Activated T-cell treated with anti-CD3 and anti-CD28 coated beads, Interleukin-2, amount 50 U/mL, for 24 hours (primary cell): ENCODE measurements at places on chromosomes 4 and X.
A peak's percentile ranks its signal among the peaks of the same experiment; 100 is the strongest.

GRCh38 chr4:141654098-141654497 lies 17.7 kb downstream of the IL15 start:
- no peak for DNase-seq

DNA sequence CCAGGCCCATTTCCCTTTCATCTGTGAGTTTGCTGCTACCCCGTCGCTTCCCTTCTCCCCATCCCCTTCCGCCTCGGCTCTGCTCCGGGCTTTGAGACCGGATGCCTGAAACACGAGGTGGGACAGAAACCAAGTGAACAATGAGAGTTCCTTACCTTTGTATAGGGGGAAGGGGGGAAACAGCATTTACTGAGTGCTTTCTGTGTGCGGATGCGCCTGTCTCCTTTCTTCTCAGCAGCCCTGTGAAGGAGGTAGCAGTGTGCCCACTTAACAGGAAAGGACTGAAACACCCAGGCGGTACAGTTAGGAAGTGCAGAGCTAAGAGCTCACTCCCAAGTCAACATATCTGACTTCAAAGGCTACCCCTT lies 43.2 kb upstream of the TMSB15B start:
- no peak for DNase-seq

GRCh38 chr4:44914223-44914622 lies 187.9 kb upstream of the GNPDA2 start:
- DNase-seq = no peak

GRCh38 chr4:176840166-176840565 lies 47.4 kb upstream of the VEGFC start:
- no peak for DNase-seq

- no peak for DNase-seq
These were observed 20.4 kb upstream of the TRIM60 start for GRCh38 chr4:165011403-165011802.

DNA sequence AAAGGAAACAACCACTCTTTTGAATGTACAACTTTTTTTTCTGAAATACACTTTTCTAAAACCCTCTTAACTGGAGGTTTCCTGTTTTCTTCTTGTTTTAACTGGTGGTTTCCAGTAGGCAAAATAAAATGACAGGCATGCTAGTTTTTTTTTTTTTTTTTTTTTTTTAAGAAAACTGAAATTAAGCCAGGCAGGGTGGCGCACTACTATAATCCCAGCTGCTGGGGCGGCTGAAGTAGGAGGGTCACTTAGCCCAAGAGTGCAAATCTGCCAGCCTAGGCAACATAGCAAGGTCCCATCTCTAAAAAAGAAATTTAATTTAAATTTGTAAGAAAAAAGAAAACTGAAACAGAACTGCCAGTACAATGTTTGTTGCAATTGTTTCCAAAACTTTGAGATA lies 44.0 kb downstream of the TMEM144 start:
- no peak for DNase-seq

GRCh38 chr4:55947912-55948725 lies 626 bp upstream of the CEP135 start:
- DNase-seq = no peak

- no peak for DNase-seq
These were observed 72.8 kb downstream of the CLCN5 start for GRCh38 chrX:49995107-49995731.

- DNase-seq = no peak
These were observed 38.7 kb downstream of the SEC24B start for GRCh38 chr4:109472343-109472761.

DNA sequence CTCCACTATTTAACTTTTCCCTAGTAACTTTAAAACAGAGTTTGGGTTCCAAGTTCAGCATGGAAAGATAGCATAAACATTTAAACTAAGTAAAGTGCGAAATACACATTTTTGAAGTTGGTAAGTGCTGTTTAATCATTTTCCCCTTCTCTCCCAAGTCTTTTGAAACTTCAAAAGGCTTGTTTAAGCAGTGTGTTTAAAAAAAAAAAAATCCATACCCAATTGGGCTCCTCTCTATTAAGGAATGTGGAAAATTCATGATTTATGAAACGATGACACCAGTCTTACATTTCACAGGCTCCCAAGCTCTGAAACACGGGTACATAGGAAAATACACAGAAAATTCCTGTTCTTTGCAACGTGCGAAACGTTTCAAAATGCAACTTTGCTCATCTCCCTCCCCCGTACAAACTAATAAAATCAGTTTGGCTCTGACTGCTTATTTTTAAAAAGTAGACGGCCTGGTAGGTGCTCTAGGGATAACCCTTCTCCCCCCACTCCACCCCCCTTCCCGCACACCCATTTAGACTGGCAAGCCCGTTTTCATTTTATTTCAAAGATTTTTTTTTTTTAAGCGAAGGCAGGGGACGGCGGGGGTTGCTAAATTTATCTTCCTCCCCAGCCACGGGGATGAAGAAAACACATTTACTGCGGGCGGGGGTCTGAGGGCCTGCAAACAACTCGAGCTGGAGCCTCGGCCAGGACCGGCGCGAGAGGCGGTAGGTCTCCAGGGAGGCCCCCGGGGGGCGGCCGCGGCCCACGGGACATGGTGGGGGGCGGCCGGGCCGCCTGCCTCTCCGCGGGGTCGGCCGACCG lies 786 bp upstream of the ZFX start:
- DNase-seq = no peak

GRCh38 chr4:15244354-15244753 lies 183.5 kb upstream of the C1QTNF7 start:
- DNase-seq = no peak

GRCh38 chr4:120630427-120630826 lies 292.1 kb downstream of the PRDM5 start:
- no peak for DNase-seq

DNA sequence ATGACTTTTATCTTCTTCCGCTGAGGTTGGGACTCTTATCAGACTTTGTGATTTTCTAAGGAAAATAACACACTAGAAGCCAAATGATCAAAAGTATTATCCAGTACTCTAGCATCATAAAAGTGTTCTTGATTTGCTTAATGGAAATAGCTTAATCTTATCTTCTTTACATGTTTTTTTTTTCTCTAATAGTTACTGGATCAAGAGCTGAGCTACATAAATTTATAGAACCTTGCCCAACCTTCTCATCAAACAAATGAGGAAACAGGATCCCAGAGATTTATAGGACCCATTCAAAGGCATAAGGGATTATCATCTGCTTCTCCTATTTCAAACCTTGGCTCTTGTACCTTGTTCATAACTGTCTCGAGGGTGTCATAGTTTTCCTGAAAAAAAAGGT lies 68.3 kb upstream of the WDR17 start:
- no peak for DNase-seq

- DNase-seq = no peak
These were observed 1310.8 kb upstream of the AGA start for GRCh38 chr4:178752954-178753525.

DNA sequence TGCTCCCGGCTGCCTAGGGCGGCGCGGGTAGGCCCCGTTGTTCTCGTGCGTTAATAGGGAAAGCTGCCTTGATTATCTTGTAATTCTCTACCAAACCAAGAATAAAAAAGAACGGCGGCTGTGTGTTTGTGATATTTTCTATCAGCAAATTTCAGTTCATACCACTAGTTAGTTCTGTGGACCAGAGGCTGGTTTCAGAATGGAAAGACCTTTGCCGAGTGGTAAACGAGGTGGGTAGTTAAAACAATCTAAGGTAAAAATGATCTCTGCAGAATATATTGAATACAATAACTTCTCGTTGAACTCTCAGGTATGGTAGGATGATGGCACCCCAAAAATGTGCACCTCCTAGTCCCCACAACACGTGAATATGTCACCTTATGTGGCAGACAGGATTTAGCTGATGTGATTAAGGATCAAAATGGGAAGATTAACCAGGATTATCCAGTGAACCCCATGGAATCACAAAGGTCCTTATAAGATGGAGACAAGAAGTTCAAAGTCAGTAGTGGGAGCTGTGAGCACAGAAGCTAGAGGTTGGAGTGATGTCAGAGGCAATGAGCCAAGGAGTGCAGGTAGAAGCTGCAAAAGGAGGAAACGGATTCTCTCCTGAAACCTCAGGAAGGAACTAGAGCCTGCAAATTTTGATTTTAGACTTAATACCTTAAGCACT lies 574 bp upstream of the CFAP97 start:
- no peak for DNase-seq

- DNase-seq = no peak
These were observed 71.0 kb downstream of the RELL1 start for GRCh38 chr4:37615059-37615719.

DNA sequence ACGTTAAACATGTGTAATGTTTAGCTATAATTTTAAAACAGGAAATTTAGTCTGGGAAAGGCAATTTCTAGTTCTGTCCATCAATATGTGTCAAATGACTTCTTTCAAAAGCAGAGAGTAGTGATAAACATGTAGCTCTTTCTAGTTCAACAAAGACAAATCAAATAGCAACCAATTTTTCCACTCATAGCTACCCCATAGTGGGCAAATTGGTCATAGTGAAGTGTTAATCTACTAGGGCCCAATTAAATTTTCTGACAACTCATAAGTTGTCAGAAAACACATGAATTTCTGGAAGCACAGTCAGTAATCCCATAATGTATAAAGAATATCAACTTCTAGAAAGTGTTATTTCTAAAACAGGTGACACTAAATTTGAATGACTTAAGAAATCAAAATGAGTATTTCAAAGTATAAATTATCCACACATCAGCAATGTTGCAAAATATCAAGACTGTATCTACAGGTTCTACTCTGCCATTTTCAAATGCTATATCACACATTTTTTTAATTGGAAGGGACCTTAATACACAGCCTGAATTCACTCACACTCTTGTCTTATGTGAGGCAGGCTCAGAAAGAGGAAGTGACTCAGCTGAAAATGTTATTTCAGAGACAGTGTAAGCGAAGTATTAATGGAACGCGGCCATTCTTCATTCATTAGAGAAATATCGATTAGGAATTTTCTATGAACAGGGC lies 7.7 kb downstream of the OCIAD2 start:
- no peak for DNase-seq

DNA sequence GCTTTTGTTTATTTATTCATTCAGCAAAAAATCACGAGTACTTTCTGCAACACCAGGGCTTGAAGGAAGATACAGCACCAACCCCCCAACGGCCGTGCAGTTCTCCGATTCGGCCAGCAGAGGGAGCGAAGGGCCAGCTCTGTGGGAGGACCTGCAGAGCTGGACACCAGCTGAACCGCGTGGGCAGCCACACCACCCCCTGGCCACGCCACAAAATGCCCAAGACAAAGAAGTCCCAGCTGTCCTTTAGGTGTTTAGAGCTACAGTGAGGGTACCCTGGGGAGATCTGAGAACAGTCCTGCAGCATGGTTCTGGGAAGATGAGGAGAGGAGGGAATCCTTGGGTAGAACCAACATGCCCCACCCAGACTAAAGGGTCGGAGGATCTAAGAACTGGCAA lies 83.1 kb downstream of the RELL1 start:
- peak; percentile 86 for DNase-seq

GRCh38 chr4:105145903-105146275 lies 787 bp upstream of the TET2 start:
- DNase-seq = no peak

DNA sequence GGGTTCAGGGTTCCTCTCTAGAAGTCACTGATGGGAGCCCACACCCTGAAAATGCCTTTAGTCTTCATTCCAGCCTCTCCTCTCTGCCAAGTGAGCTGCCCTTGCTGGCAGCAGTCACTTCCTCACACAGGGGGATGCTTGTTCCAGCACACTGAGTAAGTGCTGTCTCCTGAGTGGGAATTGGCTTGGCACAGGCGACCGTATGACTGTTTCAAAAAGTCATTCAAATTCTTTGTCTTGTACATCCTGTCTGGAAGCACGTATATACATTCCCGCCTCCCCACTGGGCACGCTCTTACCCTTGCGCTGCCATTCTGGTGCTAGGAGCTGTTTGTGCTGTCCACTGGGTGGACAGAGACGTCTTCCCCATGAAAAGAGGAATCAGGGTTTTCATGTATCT lies 40.2 kb upstream of the CD99 start:
- no peak for DNase-seq

DNA sequence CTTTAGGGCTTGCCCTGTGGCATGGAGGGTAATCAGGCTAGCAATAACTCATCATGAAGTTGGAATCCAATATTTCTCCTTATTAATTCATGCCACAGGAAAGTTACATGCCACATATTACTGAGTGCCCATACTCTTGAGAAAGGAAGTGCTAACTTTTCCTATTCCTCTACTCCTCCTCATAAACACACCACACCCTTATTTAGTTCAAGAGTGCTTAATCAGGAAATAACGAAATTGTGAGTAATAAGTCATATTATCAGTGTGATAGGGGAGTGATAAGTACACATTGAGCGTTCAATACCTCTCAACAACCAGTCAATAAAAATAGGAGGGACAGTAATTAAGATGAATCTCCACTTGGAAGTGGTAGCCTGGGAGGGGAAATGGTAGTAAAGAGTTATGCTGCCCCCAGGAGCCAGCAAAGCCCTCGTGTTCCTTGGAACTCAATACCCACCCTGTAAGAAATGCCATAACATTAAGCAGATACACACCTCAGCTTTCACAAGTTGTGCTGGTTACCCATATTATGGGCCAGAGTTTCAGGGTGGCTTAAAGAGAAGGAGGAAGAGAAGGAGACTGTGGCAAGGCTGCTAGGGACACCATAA lies 410.0 kb upstream of the NR3C2 start:
- no peak for DNase-seq

- no peak for DNase-seq
These were observed 127.7 kb downstream of the SLC7A11 start for GRCh38 chr4:138114434-138114833.

DNA sequence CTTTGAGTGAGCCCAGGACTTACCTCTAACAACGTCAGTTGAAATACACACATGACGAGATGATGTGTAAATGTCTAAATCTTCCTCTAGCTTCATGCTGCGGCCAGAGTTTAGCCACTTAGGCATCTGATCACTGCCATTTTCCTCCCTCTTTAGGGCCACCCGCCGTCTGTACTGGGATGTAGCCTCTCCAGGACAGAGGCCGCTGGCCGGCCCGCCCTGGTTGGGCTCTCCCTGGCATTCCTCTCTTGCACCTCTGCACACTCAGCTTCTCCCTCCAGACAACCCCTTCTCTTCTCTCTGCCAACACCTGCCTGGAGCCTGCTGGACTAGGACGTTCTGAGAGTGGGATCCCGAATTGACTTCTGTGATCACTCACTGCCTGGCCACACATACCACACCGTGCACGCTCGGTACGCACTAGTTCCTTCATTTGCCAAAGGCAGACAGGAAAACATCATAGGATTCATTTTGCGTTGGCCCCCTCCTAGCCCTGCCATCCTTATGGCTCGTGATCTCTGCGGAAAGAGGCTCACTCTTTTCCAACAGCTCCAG lies 33.6 kb downstream of the RNF212 start:
- DNase-seq = no peak

DNA sequence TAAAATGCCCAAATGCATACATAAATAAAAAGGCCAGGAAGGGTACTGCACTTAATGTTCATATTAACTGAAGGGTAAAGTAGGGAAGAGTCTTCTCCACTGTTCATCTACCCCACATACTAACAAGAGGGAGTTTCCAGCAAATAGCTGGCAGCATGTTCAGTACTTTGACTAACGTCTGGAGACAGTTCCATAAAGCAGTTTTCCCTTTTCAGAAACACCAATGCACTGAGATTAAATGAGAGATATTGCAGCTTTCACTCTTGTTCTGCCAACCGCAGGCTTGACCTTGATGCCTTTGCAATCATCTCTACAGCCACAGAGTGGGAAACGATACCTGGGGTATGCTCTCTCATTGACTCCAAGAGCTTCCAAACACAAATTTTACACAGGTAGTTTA lies 2123.1 kb upstream of the TENM3 start:
- no peak for DNase-seq
